ENCODE measurements at places on chromosomes 12 and 14.

DNA sequence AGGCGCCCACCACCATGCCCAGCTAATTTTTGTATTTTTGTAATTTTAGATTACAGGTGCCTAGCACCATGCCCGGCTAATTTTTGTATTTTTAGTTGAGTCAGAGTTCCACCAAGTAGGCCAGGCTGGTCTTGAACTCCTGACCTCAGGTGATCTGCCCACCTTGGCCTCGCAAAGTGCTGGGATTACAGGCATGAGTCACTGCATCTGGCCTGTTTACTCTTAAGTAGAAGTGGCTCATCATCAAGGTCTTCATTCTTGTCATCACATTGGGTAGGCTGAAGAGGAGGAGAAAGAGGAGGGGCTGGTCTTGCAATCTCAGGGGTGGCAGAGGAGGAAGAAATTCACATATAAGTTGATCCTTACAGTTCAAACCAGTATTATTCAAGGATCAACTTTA is 152.4 kb upstream of the ATP2B1 start:
- DNase-seq, result no peak

GRCh38 chr12:49923880-49924556 is 20.3 kb upstream of the FAIM2 start:
- DNase-seq, result no peak

GRCh38 chr12:126198966-126199692 is 1133.9 kb downstream of the AACS start:
- DNase-seq, result no peak

DNA sequence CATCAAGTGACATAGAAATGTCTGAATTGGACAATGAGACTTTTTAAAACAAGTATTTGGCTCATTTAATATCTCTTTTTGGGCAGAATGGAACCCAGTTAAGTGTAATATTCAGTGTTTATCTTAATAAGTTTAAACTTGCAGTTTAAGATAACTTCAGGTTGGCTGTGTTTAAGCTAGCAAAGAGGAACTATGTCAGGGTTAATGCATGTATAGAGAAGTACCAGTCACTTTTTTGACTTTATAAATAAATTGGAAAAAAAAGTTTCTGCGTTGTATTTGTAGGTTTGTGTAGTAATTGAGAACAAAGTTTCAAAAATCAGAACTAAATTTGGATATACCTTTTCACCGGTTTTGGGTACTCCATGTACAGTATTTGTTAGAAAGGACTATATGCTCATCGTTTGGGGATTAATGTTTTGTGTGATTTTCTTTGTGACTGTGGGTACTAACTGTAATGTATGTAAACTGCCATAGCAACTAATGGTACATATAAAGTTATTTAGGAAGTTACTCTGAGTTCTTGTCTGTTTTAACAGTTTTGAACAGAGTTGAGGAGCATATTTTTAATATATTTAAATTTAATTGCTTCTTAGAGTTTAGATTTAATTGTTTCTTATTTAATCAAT is 4.5 kb downstream of the HMGA2 start:
- no peak for DNase-seq

GRCh38 chr12:95358111-95359083 is 115.6 kb upstream of the METAP2 start:
- no peak for DNase-seq

- DNase-seq, result no peak
These were observed 171.0 kb upstream of the FOXN3 start for GRCh38 chr14:89588016-89588415.

GRCh38 chr14:54665946-54666345 is 99.0 kb downstream of the SAMD4A start:
- DNase-seq, result no peak

- no peak for DNase-seq
These were observed 63.9 kb downstream of the NUAK1 start for GRCh38 chr12:106074706-106075392.

DNA sequence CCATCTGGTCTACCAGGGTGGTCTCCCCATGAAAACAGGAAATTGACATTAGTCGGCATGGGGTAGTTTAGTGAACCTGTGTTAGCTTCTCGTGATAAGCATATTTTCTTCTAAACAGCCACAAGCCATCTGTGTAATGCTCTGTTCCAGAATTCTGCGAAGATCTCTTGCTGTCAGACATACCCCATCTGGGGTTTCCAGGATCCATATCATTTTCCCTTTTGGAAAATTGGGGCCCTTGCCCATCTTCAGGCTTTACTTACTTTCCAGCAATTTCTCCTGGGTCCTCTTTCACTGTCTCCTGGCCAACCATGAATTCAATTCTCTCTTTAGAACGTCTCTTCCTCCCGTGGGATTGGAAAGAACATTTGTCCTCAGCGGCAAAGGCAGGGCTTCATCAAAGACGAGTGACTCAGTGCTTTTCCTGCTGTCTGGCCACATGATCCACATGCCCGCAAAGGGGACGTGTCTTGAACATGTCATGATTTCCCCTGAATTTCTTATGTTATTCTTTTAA is 21.4 kb upstream of the NCOR2 start:
- DNase-seq, result no peak
